Eye (tissue), 1 donor: ENCODE measurements at places on chromosomes 7 and 10.

GRCh38 chr10:22611425-22612115, 102.8 kb downstream of the PIP4K2A start:
- no peak for DNase-seq

GRCh38 chr10:69410487-69410886, 6.2 kb downstream of the TACR2 start:
- DNase-seq: no peak

DNA sequence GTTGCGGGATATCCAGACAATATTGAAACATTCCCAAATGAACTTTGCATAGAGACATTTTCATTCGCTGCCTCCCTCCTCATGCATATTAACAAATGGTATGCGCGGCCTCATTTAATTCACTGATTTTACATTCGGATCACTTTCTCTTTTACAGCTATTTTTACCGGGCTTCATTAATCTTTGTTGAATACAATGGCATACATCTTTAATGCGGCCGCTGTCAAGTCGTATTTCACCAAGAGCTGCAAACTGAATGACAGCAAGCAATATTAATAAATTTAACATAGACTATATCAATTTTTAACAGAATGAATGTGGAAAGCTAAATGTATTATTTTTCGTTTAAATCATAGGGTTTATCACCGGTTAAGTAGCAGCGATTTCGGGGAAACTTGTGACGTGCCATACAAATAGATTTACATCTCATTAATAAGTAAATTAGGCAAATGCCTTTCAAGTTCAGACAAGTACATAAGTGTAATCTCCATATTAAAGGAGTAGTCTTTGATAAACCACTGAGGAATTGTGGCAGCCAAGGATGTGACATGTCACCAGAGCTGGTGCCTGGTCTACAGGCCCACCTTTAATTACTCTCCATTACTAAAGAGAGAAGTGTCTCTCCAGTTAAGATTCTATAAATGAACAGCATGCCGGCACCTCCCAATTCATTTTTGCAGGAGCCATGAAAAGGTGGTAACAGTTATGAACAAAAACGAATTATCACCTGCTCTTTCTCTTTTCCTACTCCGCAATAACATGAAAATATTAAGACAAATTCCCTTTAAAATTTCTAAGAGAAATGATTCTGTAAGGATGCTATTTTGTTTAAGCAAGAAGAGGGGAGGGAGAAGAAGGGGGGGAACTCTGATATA, 568.9 kb upstream of the MKI67 start:
- DNase-seq: no peak

GRCh38 chr7:93165447-93165846, 17.3 kb upstream of the SAMD9L start:
- no peak for DNase-seq
